Type B pancreatic cell (in vitro differentiated cells): ENCODE measurements at places on chromosomes 2 and 18. TPM values are rescaled to one million over a fixed set of nuclear protein-coding genes. Genes with fewer than 3 reads are reported as not detected.

Gene KIAA2012
- total RNA-seq, result 0.12 and 1.3 TPM in 2 replicates

GRCh38 chr2:122423934-122424333 is 668.5 kb downstream of the TSN start:
- H3K4me1 ChIP-seq, result peaks cover 6% of the 10 kb centered on the region
- H3K27ac ChIP-seq, result no peak overlapping the region
- no peak overlapping the region for H3K4me3 ChIP-seq
- H3K36me3 ChIP-seq, result no peaks in the 10 kb centered on the region
- no peaks in the 10 kb centered on the region for H3K27me3 ChIP-seq
- no peak for DNase-seq

DNA sequence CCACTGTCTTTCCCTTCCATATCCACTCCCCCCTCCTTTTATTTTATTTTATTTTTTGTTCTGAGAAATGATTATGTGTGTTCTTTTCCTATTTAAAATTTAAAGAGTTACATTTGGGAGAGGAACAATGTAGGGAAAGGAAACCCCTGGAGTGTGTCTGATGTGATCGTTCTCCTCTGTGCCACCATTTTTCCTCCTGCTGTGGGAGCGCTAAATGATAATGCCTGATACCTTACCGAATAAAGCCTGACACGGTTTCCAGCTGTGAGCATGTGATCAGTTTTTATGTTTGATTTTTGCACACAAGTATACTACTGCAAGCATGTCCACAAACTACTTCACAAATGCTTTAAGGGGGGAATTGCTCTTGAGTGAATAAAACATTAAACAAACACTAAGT is 317.8 kb upstream of the FANCL start:
- peaks cover 4% of the 10 kb centered on the region for H3K27me3 ChIP-seq
- DNase-seq, result no peak
- no peak overlapping the region for H3K27ac ChIP-seq
- no peak overlapping the region for H3K4me3 ChIP-seq
- no peaks in the 10 kb centered on the region for H3K4me1 ChIP-seq

Gene PCBP1
- 316 and 349 TPM in 2 replicates for total RNA-seq

DNA sequence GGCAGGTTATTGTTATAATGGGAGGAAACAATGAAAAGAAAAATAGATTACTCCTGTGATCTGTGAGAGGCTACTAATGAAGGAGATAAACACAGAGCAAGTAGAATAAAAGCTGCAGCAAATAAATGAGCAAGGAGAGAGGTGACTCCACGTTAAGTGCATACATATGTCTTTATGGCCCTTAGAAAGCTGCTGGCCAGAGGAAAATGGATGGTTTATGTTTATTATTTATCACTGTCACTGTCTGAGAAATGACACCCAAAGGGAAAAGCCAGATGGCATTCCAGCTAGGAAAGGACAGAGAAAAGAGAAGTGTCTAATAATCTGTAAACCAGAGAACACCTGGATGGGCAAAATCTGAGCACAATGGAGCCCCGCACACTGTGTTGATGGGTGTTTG is 122.9 kb upstream of the DDX18 start:
- no peak overlapping the region for H3K4me3 ChIP-seq
- H3K4me1 ChIP-seq, result no peaks in the 10 kb centered on the region
- H3K27ac ChIP-seq, result peak overlapping the region; percentile 10
- no peaks in the 10 kb centered on the region for H3K36me3 ChIP-seq

DNA sequence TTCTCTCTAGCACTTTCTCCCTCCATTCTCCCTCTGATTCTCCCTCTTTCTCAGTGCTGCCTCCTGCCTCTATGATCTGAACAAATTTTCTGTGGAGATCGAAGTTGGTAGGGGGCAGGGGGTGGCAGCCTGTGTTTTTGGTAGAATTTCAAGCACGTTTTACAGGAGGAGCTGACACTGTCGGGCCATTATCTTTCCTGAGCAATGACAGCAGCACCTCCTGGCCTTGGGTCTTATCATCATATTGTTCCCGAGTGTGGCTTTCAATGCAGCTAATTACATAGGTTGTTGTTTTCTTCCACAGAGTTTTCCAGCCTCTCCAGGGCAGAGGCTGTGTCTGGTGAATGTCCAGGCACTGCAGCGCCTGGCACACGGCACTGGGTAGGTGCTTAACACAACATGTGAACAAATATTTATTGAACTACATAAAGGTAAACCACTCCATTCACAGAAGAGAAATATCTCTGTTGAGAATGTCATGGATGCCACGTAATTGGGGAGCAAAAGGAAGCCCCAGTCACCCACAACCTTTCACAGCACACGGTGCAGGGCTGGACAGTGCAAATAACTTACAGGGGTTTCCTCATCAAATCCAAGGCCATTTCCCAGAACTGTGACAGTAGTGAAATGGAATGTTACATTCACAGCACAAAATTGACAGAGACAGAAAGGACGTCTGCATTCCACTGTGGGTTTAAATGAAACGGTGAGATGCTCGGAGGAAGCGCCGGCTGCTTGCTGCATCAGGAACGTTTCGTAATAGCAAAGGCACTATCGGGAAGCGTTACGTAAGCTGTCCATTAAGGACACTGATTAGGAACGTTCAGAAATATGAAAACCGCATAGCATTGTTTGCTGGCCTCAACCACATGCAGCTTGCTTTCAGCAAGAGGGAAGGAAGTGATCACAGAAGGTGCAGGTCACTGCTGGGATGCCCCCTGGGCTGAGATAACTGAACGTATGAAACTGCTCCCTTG is 6.5 kb upstream of the KCNG2 start:
- DNase-seq, result no peak
- H3K36me3 ChIP-seq, result no peaks in the 10 kb centered on the region
- peak overlapping the region; percentile 36 for H3K27ac ChIP-seq
- H3K27me3 ChIP-seq, result peaks cover 86% of the 10 kb centered on the region
- H3K4me1 ChIP-seq, result peaks cover 3% of the 10 kb centered on the region

Gene SRD5A2
- 0.26 TPM in 1 of 2 replicates, not detected in the other for total RNA-seq

DNA sequence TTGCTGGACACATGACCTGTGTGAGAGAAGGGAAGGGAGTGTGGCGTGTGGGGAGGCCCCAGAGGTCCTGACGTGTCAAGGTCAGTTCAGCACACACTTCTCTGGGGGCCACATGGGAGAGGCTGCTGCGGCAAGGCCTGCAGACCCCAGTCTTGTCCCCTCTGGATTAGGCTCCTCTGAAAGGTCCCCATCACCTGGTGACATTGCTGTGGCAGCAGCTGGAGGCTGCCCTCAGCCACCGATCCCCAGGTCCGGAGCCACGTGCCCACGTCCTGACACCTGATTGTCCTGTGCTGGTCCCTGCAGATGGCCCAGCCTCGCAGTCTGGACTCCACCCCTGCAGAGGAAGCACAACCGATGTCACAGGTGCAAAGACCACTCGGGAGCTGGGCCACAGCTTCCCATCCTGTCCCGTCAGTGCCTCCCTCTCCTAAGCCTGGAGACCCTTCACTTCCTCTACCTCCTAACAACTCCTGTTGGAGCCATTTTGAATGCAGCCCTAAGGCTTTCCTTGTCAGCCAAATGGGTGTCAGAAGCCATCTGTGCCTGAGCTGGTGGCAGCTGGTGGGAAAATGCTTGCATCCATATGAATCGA is 12.7 kb downstream of the TMEM177 start:
- no peak for DNase-seq
- no peak overlapping the region for H3K27ac ChIP-seq
- H3K4me3 ChIP-seq, result no peak overlapping the region
- peaks cover 18% of the 10 kb centered on the region for H3K36me3 ChIP-seq

GRCh38 chr2:189440644-189440946 is 679 bp upstream of the WDR75 start:
- peak overlapping the region; percentile 99 for H3K27ac ChIP-seq
- H3K36me3 ChIP-seq, result no peaks in the 10 kb centered on the region
- no peaks in the 10 kb centered on the region for H3K27me3 ChIP-seq
- H3K4me1 ChIP-seq, result peaks cover 9% of the 10 kb centered on the region
- no peak overlapping the region for H3K4me3 ChIP-seq

Gene POTEJ
- not detected in 2 replicates for total RNA-seq

DNA sequence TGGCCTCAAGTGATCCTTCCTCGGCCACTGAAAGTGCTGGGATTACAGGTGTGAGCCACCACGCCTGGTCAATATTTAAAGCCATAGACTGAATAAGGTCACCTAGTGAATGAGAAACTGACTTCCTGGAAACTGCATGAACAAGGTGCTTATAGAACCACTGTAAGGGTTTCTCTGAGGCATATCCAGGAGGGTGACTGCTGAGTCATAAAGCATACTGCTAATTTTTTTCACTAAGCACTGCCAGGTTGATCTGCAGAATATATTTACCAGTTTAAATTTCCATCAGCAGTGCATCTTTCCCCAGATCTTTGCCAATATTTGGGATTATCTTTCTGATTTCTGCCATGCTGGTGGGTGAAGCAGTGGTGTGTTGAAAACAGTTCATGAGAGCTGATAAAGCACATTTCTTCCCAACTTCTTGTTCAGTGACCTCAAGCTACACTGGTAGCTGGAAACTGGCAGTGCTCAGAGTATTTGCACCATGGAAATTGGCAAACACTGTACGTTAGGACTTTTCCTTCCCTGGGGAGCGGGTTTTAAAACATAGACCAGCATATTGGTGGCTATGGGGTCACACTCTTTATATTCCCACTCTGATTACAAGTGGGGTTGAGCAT is 4.2 kb upstream of the CLIP4 start:
- no peaks in the 10 kb centered on the region for H3K36me3 ChIP-seq
- peaks cover 8% of the 10 kb centered on the region for H3K27me3 ChIP-seq
- no peak overlapping the region for H3K4me3 ChIP-seq
- no peak for DNase-seq
- no peak overlapping the region for H3K27ac ChIP-seq

DNA sequence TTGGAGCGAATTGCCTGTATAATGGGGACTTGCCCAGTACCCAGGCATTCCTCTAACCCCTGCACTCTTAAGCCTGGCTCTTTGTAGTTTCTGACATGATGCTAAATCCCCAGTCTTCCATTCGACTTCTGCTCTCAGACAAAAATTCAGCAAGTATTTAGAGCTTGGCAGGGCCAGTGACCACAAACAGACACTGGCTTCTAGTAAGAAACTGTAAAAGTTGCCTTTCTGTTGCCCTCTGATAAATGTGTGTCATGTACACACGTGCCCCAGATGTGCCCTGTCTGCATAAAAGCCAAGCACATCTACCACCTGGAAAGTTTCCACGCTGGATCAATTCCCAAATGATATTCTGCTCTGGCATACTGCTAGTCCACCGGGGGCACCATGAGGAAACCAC is 18.0 kb downstream of the PAX3 start:
- H3K27me3 ChIP-seq, result peaks cover 96% of the 10 kb centered on the region
- H3K4me1 ChIP-seq, result peaks cover 5% of the 10 kb centered on the region
- no peak for DNase-seq
- H3K4me3 ChIP-seq, result no peak overlapping the region
- H3K36me3 ChIP-seq, result no peaks in the 10 kb centered on the region

DNA sequence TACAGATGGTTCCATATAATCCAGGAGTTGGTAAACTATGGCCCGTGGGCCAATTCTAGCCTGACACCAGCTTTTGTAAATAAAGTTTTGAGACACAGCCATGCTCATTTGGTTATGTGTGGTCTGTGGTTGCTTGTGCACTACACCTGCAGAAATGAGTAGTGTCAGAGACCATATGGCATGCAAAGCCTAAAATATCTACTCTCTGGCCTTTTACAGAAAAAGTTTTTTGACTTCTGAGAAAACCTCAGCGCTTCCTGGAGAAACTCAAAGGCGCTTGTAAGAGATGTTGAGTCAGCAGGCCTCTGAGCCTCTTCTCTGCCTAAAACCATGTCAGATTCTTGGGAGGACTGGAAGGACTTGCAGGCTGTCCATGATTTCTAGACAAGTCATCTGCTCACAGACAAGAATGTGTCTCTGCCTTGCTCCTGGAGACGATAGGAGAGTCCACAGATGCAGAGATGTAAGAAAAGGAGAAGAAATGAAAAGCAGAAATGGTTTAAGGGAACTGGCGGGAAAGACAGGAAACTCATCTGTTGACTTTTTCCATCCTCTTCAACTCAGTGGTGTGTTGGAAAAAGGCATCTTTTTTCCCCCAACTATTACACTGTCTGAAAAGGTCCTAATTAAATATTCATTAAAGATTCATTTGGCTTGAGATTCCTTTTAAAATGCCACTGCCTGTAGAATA is 5.2 kb downstream of the TTC39C start:
- no peak overlapping the region for H3K27ac ChIP-seq
- H3K4me1 ChIP-seq, result peaks cover 42% of the 10 kb centered on the region
- H3K27me3 ChIP-seq, result no peaks in the 10 kb centered on the region
- no peak for DNase-seq
- H3K36me3 ChIP-seq, result peaks cover 13% of the 10 kb centered on the region
- no peak overlapping the region for H3K4me3 ChIP-seq

Gene HAAO
- total RNA-seq, result 9.4 and 10.0 TPM in 2 replicates

- H3K4me1 ChIP-seq, result peaks cover 31% of the 10 kb centered on the region
- H3K36me3 ChIP-seq, result peaks cover 8% of the 10 kb centered on the region
- DNase-seq, result no peak
- H3K27me3 ChIP-seq, result no peaks in the 10 kb centered on the region
- H3K27ac ChIP-seq, result no peak overlapping the region
These were observed 90.7 kb downstream of the NRP2 start for GRCh38 chr2:205772983-205773382.

DNA sequence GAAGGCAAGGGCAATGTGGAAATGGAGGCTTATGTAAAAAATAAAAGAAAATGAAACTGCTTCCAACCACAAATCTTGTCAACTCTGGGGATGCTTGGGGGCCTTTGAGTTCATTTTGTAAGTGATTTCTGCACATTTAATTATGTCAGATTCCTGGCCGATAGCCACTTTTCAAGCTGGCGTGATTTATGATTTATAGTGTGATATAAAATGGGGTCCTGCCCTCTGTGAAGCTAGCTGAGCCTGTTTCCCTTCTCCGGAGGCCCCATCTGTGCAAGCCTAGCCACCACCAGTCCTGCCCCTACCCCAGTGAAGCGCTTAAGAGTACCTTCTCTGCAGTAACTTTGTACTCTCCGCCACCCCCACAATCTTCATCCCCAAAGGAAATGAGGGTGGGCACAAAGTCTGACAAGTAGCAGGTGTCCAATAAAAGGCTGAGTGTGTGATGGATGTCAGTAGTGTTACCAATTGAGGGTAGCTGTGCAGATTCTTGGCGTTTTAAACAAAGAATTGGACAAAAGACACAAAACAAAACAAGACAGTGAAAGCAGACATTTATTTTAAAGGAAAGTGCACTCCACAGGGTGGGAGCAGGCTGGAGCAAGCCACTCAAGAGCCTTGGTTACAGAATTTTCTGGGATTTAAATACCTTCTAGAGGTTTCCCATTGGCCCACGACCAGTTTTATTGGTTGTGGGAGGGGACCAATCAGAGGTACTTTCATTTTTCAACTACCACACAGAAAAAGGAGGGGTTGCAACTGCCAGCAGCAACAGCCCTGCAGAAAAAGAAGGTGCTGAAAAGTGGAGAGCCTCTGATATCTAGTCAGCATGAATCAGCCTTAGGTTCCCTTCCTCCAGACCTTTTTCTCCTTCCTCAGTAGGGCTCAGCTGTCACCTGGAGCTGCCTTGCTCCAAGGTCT is 39.0 kb upstream of the SIX3 start:
- no peak overlapping the region for H3K4me3 ChIP-seq
- H3K36me3 ChIP-seq, result no peaks in the 10 kb centered on the region
